CD8-positive, alpha-beta T cell (primary cell): ENCODE measurements at places on chromosomes 2 and 18.
A peak's percentile ranks its signal among the peaks of the same experiment; 100 is the strongest.

GRCh38 chr2:11582862-11583752 is 49.3 kb downstream of the GREB1 start:
- DNase-seq, result peak; percentile 53

GRCh38 chr2:75562513-75562864 is 1.8 kb upstream of the EVA1A start:
- DNase-seq, result no peak

- DNase-seq, result peak; percentile 69
Measured at GRCh38 chr18:45775241-45775676, 50.2 kb upstream of the SIGLEC15 start.

DNA sequence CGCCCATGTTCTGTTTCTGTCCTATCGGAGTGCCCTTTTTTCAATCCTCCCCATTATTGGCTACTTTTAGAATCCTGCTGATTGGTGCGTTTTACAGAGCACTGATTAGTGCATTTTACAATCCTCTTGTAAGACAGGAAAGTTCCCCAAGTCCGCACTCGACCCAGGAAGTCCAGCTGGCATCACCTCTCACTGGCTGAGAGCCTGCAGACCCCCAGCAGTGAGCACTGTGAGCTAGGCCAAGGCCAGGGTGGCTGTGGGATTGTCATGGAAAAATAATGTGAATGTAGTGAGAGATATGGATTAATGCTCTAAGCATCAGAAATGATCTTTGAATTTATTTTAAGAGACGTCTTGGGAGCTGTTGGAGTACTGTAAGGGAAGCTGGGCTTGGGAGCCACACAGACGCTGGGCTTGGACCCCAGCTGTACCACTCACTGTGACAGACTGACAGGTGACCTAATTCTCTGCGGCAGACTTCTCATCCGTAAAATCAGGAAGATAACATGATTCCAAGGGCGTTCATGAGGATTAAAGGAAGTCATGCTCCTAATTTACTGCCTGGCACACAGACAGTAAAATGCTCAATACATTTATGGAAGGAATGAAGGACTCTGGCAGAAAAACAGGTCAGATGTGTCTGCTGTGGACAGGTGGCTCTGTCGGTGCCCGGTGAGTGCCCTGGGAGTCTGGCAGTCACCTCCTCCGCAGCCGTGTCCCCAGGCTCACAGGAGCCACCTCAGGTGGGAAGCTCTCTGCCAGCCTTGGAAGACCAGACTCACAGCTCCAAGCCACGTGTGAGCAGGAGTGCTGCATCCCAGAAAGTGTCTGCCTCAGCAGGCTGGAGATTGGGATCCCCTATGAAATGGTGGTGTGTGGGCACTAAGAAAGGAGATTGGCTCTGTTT is 105.5 kb downstream of the FAM168B start:
- DNase-seq, result no peak

DNA sequence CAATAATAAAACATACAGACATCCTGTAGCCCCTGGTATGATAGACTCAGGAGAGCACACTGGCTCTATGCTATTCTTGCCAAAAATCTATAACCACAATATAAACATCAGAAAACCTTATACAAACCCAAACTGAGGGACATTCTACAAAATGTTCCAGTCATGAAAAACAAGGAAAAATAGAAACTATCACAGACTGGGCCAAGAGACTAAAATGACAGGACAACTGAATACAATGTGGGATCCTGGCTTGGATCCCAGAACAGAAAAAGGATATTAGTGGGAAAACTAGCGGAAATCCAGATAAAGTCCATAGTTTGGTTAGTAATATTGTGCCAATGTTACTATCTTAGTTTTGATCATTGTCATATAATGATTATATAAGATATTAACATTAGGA is 29.6 kb upstream of the EPAS1 start:
- DNase-seq, result no peak

DNA sequence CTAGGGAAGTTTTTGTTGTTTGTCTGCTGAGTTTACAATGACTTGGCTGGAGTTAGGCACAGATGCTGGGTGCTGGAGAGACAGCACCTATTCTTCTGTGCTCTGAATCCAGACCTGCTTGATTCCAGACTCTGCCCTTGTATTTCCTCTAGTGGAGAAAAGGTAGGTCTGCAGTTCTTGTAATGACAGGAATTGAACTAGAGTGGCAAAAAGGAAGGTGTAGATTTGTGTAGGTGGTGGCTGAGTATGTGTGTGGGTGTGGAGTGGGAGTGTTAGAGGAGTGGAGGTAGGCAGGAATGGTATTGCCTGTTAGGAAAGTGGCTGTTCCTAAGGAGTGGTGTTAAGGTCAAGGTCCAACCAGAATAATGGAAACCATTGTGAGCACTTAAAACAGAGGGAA is 71.9 kb upstream of the LYPD6 start:
- DNase-seq, result no peak

DNA sequence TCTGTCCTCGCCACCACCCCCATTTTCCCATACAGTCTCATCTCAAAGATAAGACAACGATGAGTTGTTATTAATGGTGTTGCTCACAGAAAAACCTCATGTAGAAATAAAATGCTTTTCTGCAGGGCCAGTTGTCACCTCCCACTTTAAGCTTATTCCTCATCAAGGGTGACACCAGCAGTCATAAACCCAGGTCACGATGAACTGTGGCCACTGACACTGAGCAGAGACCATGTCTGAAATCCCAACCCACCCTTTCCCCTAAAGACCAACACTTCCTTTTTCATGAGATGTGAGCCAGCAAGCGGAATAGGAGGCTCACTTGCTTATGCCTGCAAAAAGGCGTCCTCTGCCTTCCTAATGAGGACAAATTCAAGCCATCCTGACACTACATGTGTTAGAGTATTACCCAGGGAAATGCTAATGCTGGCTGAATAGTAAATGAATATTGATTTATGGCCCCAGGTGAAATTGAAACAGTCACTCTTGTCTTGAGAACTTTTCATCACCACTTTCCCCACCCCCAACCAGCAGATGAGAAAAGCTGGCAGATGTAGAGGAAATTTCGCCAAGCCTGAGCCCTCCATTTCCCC is 228.4 kb downstream of the MGAT5 start:
- no peak for DNase-seq

DNA sequence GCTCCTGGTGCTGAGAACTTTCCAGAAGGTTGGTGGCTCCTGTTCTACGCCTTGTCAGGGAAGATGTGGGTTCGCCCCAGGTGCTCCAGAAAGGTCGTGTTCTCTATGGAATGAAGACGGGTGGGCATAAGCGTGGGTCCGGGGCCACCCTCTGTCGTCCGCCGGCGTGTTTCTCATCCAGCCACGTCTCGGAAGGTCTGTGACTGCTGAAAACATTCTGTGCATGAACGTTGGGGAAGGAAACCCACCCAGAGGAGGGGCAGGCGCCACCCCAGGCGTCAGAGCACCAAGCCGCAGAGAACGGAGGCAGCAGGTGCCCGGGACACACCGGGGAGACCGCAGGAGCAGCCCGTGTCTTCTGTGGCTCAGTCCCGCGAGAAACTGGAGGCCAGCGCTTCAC is 118.2 kb downstream of the RTP5 start:
- no peak for DNase-seq

- DNase-seq, result no peak
Measured at GRCh38 chr2:123696021-123696420, 329.1 kb upstream of the CNTNAP5 start.

DNA sequence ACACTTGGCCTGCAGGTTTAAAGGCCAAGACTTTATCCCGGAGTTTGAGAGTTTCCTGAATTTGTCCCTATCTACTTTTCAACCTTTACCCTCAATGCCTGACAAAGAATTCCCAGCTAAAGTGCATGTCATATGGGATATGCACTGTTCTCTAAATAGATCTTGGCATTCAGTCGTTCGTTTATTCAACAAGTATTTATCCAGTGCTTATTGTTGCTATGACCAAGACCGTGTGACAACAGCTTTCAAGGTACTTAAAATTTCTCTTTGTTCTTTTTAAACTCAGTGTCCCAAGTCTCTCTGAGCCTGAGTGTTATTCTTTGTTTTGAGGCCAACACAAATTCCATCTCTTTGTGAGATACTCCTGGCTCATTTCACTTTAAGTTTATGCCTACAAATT is 133.4 kb downstream of the RGPD3 start:
- DNase-seq, result no peak

GRCh38 chr2:62354771-62355561 is 151.0 kb downstream of the TMEM17 start:
- DNase-seq, result no peak

GRCh38 chr2:168137510-168138180 is 109.8 kb downstream of the STK39 start:
- no peak for DNase-seq

DNA sequence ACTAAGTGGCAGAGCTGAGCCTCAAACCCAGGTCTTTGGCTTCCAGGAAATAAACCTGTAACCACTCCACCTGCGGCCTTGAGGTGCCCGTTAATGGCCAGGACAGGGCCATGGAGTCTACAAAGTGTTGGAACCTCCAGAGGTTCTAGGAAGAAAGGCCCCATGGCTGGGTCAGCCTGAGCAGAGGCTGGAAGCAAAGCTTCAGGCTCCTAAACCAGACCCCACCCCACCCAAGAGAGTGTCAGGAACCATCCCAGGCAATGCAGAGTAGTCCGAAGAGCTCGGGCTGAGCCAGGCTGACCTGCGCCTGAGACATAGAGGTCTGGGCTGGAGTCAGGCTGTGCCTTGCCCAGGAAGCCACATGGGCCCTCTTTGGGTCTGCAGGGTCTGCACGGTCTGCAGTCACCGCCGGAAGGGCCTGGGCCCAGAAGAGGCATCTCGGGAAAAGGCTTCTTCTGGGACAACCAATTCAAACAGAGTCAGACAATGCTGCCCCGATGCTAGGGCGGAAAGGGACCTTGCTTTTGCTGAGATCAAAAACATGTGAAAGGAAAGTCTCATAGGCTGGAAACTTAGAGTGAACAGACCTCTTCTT is 6.4 kb downstream of the CIB4 start:
- no peak for DNase-seq

DNA sequence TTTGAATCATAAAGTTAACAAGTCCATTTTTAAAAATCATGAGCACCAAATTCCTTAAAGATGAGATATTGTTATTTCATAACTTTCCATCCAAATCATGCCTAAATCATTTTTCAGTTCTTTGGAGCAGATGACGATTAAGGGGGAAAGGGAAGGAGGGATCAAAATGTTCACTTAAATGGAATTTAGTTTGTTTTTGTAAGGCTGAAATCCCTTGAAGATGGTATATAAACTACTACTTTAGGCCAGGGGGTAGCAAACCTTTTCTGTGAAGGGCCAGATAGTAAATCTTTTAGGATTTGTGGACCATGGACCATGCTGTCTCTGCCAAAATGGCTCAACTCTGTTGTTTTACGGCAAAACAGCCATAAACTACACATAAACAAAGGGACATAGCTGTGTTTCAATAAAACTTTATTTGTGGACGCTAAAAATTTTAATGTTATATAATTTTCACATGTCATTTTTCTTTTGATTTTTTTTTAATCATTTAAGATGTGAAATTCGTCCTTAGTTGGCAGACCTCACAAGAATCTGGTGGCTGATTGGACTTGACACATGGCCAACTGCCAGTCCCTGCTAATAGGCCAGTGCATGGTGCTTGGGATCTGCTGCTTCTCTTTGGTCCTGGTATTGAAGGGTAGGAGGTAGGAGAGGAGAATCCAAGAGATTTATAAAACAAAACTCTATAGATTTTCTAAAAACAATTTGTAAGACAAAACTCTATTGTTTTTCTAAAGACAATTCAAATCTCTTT is 52.0 kb upstream of the RTN4 start:
- no peak for DNase-seq

DNA sequence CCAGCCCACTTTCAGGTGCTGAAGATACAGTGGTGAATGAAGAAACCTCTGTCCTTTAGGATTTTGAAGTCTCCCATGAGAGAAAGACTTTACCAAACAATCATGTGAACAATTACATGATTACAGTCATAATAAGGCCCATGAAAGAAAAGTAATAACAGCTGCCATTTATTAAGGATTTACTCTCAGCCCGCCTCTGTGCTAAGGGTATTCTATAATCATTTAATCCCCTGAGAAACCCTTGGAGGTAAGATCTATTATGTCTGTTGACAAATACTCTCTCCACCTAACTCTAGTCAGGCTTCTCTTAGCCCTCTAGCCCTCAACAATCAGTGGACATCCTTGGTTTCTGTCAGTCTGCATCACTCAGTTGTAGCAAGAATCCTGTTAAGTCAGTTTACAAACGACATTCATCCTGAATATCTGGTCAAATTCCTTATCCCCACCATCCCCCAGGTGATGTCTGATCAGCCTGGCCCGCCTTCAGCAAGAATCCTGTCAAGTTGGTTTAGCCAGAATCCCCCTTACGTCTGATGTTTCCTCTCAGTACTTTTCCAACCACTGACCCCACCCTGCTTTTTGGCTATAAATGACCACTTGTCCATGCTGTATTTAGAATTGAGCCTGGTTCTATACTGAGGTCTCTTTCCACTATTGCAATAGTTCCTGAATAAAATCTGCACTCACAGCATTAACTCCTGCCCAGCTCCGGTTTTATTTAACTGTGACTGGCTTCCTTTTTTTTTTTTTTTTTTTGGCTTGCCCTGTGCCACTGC is 12.2 kb upstream of the SOCS6 start:
- DNase-seq, result no peak

DNA sequence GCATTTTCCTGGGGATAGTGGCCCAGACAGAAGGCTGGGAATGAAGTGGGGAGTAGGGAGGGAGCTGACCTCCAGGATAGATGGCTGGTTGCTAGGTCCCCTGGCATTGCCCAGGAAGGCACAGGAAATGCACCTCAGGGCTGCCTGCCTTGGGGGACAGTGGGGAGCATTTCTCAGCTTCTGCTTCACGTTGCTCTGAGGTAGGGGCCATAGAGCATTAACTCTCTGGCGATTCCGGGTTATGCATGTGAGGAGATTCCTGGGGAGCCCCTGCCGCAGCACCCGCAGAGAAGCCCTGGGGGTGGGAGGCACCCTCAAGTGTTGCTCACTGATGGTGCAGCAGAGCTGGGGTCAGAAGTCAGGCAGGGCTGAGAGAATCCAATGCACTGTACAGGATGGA is 256.5 kb downstream of the CYP26B1 start:
- no peak for DNase-seq

DNA sequence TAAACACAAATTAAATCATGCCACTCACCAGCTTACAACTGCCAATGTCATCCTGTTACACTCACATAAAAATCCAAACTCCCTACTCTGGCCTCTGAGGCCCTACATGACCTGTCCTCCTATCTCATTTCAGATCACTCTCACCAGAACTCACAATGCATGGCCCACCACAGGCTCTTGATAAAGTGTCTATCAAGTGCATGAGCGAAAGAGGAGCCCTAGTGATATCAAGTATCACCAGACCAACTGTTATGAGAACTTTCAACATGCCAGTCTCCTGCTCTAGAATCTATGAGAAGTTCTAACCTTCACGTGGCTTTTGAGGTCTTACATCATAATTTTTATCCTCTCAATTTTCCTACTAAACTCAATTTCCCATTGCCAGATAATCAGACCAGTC is 76.4 kb upstream of the CD226 start:
- no peak for DNase-seq

GRCh38 chr2:228140934-228141528 is 40.5 kb downstream of the SPHKAP start:
- no peak for DNase-seq
